NAMALWA (cell line): ENCODE measurements at places on chromosomes 5 and 9.

DNA sequence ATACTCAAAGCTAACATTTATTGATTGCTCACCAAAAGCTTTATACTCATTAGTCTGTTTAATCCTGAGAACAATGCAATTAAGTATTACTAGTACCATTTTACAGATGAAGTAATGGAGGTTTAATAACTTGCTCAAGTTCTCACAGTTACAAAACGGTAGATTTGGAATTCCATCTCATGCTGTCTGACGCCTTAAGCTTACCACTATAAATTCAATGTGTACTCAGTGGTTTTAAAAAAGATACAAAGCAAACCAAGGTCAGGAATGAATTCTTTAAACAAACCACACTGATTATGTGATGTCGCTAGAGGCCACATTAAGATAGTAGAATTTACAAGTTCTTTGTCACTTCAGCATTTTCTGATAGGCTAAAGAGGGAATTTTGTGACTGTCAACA lies 1.2 kb upstream of the C5orf63 start:
- no peak for DNase-seq

DNA sequence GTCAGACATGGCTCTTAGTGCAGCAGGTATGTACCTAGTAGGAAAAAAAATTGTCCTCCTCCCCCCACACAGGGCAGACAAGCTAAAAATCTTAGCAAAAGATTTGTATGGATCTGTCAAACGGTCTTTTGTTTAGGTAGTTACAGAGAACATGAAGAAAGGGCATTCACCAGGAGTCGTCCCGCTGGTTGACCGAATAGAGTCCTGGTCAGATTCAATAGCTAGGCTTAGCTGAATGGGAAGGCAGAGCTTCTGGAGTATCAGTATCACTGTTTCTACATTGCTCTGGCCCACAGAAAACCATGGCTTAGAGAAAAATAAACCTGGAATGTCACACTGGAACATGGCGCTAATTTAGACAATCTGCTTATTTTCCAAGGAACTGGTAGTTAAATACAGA lies 642.3 kb downstream of the PTPRD start:
- no peak for DNase-seq

DNA sequence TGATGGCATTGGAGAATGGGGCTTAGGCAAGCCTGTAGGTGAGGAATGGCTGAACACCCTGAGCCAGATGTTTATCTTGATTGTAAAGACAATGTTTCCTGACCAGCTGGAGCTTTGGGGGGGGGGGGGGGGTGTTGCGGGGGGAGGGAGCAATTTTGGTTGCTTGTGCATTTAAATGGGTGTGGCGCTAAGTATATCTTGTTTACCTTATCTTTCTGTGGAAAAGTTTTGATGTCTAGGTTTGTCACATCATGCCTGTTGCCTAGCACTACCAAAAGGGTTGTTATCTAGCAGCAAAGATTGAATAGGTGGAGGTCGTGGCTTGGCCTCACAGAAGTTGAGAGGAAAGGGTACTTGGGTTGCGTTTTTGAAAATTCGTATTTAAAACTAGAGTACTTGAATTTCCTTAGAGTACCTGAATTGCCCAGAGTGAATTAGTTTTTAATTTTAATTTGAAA lies 1.3 kb downstream of the SMAD5 start:
- DNase-seq, result peak; percentile 33

DNA sequence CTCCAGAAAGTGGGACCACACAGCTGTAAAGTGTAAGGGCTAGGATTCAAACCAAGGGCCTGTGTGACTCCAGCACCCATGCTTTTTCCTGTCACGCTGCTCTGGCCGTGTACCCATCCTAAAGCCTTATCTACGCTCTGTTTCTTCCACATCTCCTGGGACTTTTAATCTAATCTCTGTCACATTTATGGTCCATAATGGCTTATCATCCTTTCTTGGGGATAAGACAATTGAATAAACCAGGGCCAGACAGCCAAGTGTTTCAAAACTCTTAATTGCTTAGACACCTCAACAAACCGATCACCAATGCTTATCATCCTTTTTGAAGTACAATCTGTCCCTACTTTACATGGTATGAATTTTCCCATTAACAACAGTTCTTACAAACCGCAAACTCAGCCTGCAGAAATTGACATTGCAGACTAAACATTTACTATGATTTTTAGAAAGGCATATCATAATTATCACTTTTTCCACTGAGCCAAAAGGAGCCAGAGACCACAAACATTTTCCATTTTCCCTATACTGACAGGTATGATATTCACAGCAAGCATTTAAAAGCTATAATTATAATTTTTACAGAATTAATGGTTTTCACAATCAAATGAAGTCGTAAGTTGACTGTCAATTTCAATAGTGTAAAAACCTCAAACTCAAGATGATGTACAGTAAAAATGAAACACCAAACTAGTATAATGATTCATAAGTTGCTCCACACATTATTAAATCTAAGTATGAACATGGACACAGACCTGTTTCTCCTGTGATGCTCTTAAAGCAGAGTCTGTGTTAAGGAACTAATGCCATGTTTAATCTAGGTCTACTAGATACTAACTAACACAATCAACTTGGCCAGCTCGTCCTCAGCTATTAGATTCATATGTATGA lies 99.5 kb downstream of the FBXW11 start:
- no peak for DNase-seq

DNA sequence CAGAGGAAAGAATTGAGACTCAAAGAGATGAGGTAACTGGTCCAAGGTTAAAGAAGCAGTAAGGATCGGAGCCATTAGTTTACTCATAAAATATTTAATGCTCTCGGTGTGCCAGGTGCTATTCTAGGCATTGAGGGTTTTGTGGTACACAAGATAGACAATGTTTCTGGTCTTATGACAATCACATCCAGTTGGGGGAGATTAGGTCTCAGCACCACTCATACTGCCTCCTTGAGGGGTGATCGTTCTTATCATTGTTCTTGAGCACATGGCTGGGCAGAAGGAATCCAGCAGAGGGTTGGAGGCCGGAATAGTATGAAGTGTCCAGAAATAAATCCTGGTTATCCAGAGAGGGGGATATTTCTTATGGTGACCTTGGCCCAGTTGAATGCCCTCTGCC lies 40.7 kb upstream of the LCP2 start:
- no peak for DNase-seq

- DNase-seq, result no peak
Measured at GRCh38 chr5:10511741-10512640, 51.9 kb upstream of the ANKRD33B start.

DNA sequence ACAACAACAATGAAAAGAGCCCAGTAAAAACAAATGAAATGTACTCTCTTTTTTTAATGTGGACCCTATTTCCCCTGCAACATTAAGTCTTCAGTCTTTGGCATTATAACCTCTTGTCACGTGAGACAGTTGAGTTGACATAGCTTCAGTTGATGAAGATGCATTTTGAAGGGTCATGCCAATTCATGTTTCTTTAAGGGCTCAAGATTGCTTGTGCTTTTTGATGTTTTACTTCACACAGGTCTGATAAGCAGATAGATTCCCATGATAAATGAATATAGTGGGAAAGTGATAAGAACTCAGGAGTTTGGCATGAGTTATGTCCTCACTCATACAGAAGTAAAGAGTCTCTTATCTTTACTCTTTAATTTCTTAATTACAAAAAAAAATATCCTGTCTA lies 229.4 kb downstream of the SNCAIP start:
- DNase-seq, result no peak

DNA sequence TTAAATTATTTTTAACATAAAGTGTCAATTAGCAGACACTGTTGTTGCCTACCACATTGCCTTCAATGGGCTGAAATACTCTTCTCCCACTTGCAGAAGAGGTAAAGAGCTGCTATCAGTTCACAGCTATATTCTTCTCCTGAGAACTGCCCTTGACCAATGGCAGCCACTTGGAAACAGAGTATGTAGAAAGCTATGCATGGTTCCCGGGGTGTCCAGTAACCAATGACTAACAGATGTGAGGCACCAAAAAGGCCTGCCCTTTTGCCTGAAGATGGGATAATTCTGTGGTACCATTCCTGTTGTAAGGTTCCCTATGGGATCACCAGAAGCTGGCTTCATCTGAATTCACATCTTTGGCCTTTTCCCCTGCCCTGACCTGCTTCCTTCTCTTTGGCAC lies 181.4 kb upstream of the MAP3K1 start:
- no peak for DNase-seq

DNA sequence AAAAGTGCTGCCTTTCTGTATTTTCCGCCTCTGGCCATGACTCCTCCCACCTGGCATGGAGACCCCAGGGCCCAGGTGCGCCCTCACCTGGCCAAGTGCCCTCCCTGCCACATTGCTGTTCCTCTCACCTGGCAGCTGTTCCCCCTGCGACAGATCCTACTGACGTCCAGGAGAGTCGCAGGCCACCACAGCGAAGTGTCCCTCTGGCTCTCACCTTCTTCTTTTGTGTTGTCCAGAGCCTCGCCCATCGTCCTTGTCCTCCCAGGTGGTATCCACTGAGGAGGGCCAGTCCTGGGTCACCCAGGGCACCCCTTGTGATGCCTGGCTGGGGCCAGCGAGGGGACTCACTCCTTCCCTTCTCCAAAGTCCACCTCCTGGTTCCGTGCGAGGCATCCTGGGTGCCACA lies 2.6 kb downstream of the NKD2 start:
- peak; percentile 77 for DNase-seq

GRCh38 chr5:102666164-102666946 lies 88.8 kb upstream of the PAM start:
- no peak for DNase-seq
